ENCODE measurements at places on chromosomes 7 and 10. TPM values are rescaled to one million over a fixed set of nuclear protein-coding genes. Genes with fewer than 3 reads are reported as not detected.

The ARHGEF5 gene
- 2.7 TPM for total RNA-seq

The LBX1 gene
- 2.0 TPM for total RNA-seq

The DDIT4 gene
- 260 TPM for total RNA-seq

DNA sequence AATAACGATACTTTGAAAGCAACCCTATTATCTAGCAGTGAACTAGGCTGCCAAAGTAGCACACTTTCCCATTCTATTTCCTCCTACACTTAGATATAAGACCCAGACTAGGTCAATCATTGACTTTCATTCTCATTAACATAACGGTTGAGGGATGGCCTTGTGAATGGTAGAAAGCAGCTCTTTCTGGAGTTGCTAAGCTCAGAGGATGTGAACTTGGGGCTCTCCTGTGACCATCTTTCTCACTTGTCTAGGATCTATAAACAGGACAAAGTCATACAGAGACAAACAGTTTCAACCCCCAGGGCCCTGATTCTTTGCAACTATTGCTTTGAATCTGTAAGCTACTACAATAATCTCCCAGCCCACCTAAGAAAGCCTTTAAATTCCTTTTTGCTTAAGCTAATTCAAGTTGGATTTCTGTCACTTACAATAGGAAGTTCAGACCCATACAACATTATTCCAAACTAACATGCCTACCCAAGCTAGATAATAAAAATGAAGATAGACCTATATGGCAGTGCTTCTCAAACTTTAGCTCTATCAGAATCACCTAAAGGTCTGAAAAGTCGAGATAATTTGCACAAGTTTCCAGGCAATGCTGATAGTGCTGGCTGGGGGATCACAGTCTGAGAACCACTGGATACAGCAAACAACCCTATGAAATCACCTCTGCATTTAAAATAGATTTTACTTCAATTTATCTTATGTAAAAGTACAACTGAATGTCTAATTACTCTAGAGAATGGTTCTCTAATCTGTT lies 16.7 kb downstream of the P4HA1 start:
- no peak for DNase-seq

DNA sequence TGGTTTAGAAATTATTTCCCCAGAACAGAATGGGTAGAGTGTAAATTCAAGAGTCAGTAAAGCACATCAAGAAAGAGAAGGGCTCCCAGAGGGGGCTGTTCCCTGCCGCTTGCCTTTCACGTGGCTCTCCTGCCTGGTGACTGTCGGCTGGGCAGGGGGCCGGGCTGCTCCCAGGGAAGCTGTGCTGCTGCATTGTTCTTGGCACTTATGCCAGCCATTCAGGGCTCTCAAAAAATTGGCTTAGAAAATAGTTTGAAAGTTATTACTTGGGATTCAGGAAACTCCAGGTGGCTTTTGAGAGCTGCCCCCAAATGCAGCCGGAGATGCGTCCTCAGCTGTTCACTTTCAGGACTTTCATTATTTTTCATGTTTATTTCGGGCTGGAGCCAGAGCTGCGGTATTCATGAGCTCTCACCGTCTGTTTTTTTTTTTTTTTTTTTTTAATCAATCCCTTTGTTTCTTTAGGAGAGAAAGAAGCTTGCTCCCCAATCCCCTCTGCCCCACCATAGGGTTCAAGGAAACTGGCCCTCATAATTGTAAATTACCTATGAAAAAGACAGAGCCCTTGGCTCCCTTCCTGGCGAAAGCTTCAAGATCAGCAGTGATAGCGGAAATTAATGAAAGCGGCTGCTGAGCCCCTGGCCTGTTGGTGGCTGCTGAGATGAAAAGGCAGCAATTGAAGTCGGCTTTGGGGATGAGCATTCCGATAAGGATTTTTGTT lies 94.1 kb downstream of the SORCS3 start:
- no peak for DNase-seq

DNA sequence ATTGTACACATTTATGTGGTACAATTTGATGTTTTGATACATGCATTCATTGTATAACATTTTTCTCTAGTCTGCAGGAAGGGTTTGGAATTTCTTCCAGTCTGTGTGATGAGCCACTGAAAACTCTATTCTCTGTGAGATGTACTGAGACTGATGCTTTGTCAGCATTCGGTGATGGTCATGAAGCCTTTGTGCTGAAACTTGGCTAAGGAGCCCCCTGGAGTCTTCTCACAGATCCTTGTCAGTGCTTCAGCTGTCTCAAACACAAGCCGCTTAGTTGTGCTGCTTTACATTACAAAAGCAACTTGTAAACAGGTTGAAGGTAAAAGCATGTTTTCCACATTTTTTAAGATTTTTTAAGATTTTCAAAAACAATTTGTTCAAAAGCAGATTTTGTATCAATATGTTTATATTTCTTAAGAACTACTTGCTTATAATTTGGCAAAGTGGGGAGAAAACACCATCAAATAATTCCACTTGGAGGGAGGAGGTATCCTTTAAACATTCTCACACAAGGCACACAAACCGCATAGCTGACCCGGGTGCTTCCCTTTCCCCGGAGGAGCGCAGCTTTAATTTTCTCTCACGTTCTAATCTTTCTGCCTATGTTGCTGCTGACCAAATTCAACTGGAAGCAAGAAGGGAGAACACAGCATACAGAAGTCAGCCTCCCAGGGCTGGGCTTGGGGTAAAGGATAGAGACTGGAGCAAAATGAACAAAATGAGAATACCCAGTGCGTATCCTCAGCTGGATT lies 249.8 kb upstream of the VSTM2A start:
- no peak for DNase-seq

GRCh38 chr7:139588632-139589031 lies 65.1 kb downstream of the CLEC2L start:
- no peak for DNase-seq

GRCh38 chr10:31867646-31868045 lies 61.0 kb downstream of the ARHGAP12 start:
- DNase-seq: no peak

GRCh38 chr7:28956608-28957063 lies 1.5 kb downstream of the TRIL start:
- peak; percentile 54 for DNase-seq

Measured in MG63 (cell line).